ENCODE measurements at places on chromosomes 6 and 20. TPM values are rescaled to one million over a fixed set of nuclear protein-coding genes. Genes with fewer than 3 reads are reported as not detected.

DNA sequence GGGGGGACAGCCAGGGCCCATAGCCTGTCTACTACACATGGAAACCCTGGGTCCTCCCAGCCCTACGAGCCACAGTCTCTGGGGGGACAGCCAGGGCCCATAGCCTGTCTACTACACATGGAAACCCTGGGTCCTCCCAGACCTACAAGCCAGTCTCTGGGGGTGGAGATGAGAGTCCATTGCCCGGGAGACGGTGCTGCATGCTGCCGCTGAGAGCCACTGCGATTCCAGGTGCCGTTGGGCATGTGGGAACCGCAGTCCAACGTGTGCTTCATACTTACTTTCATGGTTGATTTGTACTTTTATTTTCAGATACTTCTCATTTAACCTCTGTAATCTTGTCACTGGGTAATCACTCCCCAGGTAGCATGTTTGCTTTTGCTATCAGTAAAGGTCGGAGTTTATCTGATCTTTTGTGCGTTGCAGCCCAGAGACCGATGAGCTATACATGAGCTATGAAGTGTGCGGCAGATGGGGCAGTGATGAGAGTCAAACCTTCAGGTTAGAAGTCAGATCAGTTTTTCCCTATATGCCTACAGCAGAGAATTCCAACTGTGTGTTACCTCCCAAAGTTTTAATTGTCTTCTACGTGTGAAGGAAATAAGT lies 58.2 kb downstream of the SMOC2 start:
- no peak for DNase-seq

GRCh38 chr6:2738373-2738979 lies 12.2 kb downstream of the MYLK4 start:
- no peak for DNase-seq

DNA sequence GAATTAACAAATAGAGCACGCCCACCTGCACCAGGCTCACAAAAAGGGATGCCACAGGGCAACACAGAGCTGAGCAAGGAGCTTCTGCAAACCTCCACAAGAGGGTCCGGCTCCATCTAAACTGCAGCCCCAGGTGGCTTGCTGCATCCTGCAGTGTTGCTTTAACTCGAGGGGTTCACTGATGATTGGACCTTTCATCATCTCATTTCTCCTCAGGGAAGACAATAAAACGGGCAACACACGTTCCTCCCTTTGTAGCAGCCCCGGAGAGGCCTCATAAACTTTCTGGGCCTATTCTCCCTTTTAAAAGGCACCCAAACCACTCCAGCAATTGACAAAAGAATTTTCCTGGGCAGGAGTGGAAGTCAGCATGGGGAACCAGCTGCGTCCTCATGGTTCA lies 161.5 kb upstream of the CDH4 start:
- DNase-seq: no peak

DNA sequence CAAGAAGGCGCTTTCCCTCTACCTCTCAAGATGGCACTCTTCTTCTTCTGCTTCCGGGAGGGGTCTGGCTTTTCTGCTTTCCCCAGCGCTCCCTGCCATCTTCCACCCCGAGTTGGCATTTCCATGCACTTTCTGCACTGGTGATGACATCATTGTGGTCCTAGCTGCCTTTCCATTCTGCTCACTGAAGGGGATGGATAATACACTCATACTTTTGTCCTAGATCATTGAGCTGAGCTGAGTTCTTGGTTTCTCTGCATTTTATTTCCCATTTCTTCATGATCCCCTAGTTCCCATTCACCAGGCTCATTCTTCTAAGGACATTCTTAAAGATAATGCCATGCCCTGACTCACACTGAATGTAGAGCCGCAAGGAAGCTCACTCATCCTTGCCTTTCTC lies 96.7 kb downstream of the EDN1 start:
- DNase-seq: no peak

DNA sequence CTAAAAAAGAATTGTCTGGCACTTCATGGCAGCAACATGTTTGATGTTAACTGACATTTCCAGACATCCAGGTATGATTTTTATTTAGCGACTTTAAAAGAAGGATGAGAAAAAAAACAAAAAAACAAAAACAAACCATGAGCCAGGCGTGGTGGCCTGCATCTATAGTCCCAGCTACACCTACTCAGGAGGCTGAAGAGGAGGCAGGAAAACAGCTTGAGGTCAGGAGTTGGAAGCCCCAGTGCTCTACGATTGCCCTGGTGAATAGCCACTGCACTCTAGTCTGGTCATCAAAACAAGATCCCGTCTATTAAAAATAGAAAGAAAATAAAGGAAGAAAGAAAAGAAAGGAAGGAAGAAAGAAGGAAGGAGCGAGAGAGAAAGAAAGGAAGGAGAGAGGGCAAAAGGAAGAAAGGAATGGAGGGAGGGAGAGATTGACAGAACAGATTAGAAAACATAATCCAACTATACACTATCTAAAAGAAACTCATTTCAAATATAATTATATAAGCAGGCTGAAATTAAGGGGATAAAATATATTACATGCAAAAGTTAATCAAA lies 141.6 kb downstream of the TRIM27 start:
- DNase-seq: no peak

DNA sequence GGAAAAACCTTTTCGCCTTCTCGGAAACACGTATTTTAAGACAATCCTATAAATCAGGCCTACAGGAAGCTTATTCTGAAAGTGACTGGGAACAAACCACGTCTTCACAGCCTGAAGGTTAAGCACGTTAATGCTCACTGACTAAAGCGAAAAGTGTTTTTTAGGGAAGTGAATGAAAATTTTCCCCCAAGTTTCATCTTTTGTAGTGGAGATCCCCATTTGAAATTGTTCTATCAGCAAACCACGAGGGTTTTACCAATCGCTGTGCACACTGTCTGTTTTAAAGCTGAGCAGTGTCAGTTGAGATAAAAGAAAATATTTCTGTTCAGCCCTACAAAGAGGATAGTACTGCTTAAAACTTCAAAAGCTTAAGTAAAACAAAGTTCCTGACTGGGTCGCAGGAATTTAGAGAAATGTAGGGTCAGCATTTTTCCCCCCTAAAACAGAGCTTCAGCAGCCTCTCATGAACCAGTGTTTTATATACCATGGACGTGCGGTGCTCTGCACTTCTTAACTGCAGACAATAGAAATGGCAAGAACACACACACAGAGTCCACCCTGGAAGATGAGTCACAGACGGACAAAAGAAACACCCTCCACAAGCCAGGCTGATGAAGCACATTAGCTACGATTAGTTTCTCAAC lies 34.9 kb downstream of the SLC22A23 start:
- no peak for DNase-seq

DNA sequence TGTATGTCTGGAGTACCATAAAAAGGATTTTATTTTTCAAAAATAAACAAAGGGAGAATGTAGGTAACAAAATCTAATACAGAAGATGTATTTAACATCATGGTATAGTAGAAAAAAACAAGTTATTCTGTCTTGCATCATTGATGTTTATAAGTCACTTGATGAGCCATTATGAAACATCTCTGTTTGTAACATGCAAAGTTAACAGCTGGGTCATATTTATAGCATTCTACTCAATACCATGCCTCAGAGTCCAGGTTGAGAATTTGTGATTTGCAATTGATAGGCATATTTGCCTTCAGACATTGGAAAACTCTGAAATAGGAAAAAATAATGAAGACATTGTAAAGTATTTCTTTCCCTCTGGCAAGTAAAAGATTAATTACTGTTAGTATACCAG lies 52.3 kb upstream of the IL20RA start:
- DNase-seq: no peak

GRCh38 chr6:38638941-38639497 lies 710 bp downstream of the BTBD9 start:
- no peak for DNase-seq

GRCh38 chr20:4546786-4547185 lies 174.9 kb upstream of the PRND start:
- no peak for DNase-seq

DNA sequence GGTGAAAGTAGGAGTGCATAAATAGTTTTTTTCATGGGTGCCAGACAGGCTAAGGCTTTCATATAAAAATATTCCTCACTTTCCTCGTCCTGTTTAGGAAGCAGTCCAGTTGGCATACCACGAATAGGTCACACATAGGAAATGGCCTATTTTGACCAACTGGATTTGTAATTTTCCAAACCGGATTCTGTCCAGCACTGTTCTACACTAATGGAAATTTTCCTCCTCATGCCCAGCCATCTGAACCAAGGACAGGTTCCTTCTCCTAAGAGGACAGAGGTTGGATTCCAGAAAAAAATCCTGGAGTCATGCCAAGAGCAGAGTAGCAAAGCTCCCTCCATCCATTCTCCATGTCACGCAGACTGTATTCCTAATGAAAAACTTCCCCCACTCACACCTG lies 43.1 kb downstream of the PANK2 start:
- no peak for DNase-seq

GRCh38 chr6:35543459-35544193 lies 30.9 kb upstream of the TULP1 start:
- no peak for DNase-seq

- no peak for DNase-seq
Measured at GRCh38 chr6:119447921-119448320, 98.4 kb upstream of the MAN1A1 start.

GRCh38 chr6:67199425-67199824 lies 1435.7 kb upstream of the ADGRB3 start:
- DNase-seq: no peak

- no peak for DNase-seq
Measured at GRCh38 chr20:58229198-58229798, 845 bp upstream of the ANKRD60 start.

GRCh38 chr6:99338188-99338587 lies 11.3 kb downstream of the FAXC start:
- DNase-seq: no peak

- DNase-seq: no peak
Measured at GRCh38 chr6:15553031-15553430, 109.8 kb downstream of the DTNBP1 start.

- DNase-seq: no peak
Measured at GRCh38 chr6:45970326-45970725, 45.3 kb downstream of the CLIC5 start.

DNA sequence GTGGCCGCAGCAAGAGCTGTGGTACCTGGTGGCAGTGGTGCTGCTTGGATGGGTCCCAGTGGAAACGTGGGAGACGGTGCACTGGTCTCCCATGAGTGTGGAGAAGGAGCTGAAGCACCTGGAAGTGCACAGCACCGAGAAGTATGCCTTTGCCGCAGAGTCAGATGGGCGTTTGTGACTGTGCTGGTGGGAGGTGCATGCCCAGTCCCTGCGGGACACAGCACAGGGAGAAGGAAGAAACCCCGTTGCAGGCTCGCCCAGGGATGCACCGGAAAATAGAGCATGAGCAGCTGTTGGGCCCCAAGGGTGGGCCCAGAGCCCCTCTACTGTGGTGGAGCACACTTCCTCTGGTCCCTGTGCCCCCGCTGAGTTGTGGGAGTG lies 19.3 kb upstream of the RGS17 start:
- DNase-seq: no peak

- DNase-seq: no peak
Measured at GRCh38 chr6:137711972-137712371, 155.1 kb upstream of the TNFAIP3 start.

- DNase-seq: no peak
Measured at GRCh38 chr6:133512410-133513016, 271.4 kb downstream of the EYA4 start.

DNA sequence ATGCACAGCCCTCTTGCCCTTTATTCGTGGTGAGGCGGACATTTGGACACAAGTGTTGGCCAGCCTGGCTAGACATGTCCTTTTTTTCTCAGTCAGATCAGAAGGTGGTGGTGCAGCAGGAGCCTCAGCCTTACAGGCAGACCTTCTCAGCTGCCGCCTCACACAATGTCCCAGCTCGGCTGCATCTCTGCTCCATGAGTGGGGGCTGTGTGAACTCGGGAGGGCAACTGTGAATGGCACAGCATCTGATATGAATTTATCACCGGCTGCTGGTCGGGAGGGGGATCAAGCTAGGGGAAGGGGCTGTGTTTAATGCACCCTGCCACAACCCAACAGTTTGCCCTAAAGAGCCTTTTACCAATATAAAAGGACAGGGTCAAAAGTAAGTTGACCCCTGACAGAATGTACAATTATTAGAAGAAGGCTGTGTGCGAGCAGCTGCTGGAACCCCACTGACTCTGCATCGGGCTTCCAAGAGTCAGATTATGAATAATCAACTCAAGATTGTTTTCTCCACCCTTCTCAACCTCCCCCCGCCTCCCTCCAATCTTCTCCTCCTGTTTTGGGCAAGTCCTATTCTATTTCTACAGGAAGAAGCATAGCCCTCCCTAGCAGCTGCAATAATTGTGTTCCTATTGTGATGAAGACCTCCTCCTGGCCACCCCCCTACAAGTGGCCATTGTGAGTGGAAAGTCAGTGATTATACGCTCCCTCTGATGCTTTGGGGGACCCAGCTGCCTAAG lies 245.2 kb downstream of the PKHD1 start:
- no peak for DNase-seq

DNA sequence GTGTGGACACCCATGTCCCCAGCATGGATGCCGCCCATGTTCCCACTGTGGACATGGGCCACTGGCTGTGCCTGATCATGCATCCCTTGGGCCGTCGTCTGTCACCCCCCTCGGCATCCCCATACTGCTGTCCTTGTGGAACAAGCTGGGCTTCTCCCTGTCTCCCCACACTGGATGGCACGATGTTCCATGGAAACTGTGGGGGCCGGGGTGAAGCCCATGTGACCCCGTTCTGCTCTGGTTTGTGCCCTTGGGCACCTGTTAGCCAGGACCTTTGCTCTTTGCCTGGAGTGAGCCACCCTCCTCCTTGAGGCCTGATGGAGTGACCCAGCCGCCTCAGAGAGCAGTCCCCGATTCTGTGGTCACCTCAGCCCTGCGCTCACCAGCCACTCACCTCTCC lies 7.6 kb upstream of the FRMD1 start:
- no peak for DNase-seq

Gene NKX2-4
- total RNA-seq: not detected

Gene PROKR2
- not detected for total RNA-seq

Gene TINAG
- not detected for total RNA-seq

Gene TRIM15
- 0.42 TPM for total RNA-seq

Gene GRIK2
- total RNA-seq: 3.7 TPM

Gene TRAPPC3L
- not detected for total RNA-seq

Gene SUPT3H
- total RNA-seq: 9.7 TPM

Gene C20orf202
- not detected for total RNA-seq

Gene LKAAEAR1
- total RNA-seq: not detected

Gene BPIFA1
- total RNA-seq: not detected

Gene PSORS1C2
- not detected for total RNA-seq

Gene C20orf96
- 2.6 TPM for total RNA-seq

Gene ATP6V1G2
- 2.0 TPM for total RNA-seq

Gene CENPB
- 179 TPM for total RNA-seq

Gene SYCP2L
- total RNA-seq: 0.75 TPM

Gene TREML2
- total RNA-seq: not detected

Measured in esophagus muscularis mucosa (tissue), 4 donors.